ENCODE measurements at places on chromosomes 12 and 14.

GRCh38 chr14:86423214-86423613 lies 893.3 kb downstream of the FLRT2 start:
- no peak for DNase-seq

GRCh38 chr14:34064349-34064748 lies 113.5 kb upstream of the EGLN3 start:
- peak; percentile 67 for DNase-seq

DNA sequence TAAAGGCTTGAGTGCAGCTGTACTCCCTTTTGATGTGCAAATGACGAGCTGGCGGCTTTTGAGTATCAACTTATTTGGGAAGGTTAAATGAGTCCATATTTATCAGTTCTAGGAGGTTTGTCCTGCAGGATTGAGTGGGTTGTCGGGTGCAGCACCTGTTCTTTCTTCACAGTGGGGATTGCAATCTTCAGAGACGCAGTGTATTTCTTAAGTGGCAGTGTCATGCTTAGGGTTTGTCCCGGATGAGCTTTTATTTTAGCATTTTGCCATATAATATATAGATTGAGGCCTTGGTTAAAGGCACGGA lies 1.2 kb downstream of the FUT8 start:
- no peak for DNase-seq

GRCh38 chr12:89523843-89524540 lies 604 bp downstream of the GALNT4 start:
- DNase-seq, result no peak

Measured in uterus (tissue), 4 donors.